Activated naive CD8-positive, alpha-beta T cell treated with anti-CD3 and anti-CD28 coated beads for 36 hours (primary cell): ENCODE measurements at places on chromosomes 6 and 20. TPM values are rescaled to one million over a fixed set of nuclear protein-coding genes. Genes with fewer than 3 reads are reported as not detected.
A peak's percentile ranks its signal among the peaks of the same experiment; 100 is the strongest.

DNA sequence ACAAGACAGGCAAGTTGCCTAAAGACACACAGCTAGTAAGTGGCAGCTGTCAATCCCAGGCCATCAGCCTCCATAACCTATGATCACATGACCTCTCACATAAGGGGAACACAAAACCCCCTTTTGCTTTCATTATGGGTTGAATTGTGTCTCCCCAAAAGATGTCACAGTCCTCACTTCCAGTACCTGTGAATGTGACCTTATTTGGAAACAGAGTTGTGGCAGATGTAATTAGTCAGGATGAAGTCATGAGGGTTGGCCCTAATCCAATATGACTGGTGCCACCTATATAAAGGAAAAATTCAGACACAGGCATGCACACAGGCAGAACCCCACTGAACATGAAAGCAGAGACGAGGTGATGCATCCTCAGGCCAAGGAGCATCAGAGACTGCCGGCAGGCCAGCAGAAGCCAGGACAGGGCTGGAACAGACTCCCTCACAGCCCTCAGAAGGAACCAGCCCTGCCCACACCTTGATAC, 33.6 kb downstream of the GFOD1 start:
- DNase-seq, result peak; percentile 64

DNA sequence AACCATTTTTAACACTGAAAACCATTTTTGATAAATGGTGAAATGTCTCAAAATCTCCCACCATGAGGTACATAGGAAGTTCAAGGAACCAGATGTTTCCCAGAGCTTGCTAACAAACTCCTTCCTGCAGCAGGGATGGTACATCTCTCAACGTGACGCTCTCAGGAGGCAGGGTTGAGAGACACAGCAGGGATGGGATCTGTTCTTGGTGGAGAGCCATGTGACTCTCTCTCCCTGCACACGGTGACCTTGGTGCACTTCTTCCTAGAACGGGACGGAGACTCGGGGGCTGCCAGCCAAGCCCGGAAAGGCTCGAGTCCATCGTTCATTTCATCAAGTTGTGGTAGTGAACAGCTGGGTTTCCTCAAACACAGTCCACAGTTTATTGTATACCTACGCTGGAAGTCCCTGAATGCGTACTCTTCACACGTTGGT, 94.2 kb downstream of the FAM50B start:
- no peak for DNase-seq

- DNase-seq, result no peak
Observed at GRCh38 chr6:21899708-21900107, 306.2 kb downstream of the SOX4 start.

DNA sequence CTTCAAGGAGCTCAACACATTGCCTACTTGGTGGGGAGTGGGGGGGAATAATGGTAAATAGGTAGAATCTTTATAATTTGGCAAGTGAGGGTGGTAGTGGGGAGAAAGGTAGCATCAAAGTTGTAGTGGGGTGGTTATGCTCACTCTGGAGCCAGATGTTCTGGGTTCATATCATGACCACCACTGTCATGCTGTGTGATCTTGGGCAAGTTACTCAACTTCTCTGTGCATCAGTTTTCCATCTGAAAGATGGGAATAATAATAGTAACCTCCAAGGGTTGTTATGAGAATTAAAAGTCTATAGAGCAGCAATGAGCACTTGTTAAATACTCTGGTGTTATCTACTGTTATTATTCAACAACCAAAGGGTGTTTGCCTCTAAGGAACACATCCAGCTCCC, 22.0 kb upstream of the PREX1 start:
- no peak for DNase-seq

- no peak for DNase-seq
Observed at GRCh38 chr6:133055441-133055966, 185.7 kb upstream of the EYA4 start.

DNA sequence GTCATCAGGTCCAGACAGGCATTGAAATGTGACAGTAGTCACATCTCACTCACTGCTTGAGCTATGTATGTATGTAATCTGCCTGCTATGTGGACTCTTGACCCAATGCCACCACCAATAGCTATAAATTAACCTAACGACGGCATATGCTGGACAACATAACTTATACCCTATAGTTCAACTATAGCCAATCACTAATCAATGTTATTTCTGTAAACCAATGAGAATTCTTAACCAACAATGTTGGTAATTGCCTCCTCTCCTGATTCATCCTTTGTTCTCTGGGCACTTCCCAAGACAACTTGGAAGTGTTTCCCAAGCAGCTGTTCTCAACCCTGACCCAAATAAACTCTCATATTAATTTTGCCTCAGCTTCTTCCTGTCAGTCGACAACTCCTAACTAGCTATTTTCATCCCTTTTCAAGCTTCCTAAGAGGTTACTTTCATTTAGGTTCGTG, 24.1 kb upstream of the SERPINB1 start:
- no peak for DNase-seq

DNA sequence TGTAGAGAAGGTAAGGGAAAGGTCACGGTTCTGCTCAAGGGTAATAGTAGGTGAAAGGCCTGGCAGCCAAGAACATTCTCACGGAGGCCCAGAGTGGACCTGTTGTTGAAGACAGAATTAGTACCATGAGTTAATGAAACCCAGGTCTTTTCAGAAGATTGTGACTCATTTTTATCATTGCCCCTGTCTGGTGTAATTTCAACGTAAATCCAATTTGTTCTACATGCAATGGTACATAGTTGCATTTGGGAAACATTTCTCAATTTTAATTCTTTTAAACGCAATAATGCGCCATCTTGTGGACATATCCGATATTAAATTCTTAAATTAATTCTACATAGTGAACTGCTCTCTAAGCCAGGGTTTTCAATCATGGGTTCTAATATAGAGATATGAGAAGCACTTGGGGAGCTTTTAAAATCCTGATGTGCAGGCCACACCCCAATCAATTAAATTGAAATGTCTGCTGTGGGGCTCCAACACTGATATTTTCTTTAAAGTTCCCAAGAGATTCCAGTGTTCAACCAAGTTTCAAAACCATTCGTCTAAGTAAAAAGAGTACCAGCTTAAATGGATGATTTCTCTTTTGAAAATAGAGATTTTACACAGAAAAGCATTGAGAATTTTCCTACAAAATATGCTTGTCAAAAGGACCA, 257.4 kb downstream of the PLCB1 start:
- no peak for DNase-seq

- peak; percentile 3 for DNase-seq
Observed at GRCh38 chr6:106609699-106610098, 19.6 kb downstream of the RTN4IP1 start.

DNA sequence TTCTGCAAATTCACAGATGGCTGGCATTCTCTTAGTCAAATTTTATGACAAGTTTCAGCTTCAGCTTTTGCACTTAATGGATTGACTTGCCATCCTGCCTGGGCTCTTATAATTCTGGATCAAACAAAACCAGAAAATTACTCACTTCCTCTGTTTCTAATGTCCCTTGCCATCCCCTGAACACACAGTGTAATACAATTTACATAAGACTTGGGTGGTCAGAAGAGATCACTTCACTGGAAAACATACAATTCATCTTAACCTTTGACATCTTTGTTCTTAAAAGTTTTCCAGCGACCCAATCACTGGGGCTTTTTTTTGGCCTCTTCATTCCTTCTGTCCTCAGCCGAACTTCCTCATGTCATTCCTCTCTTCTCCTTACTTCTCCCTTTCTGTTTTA, 199.0 kb downstream of the ARHGAP18 start:
- DNase-seq, result no peak

DNA sequence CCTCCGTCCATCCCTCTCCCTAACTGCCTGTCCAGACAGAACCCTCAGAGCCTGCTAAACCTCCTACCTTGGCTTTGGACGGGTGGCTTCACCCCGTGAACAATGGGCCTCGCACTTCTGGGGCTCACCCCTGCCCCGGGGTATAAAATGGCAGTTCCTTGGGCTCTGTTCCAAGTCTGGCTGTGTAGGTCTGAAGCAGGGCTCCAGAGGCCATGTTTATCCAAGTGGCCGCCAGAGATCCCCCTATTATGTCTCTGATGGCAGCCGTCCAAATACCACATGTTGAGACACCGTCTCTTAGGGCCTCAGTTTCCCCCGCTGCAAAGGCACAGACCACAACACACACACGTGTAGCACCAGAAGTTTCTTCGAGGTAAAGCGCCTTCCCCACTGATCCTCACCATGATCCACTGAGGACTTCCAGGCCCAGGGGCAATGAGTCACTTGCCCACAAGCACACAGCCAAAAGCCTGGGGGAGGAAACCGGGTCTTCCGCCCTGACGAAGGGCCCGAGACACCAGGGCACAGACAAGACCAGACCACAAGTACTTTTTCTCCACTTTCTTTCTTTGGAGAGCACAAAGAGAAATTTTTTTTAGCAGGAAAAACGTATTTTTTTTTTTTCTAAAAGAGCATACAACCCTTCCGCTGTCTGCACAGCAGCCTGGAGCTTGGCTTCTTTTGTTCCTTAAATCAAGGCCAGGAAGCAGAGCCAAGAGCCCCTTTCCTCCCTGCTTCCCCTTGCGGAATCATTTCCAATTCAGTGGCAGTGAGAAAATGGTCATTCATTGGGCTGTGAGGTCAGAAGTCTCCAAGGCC, 11.8 kb downstream of the CPNE5 start:
- DNase-seq, result peak; percentile 40

- no peak for DNase-seq
Observed at GRCh38 chr6:92541448-92542060, 877.8 kb downstream of the EPHA7 start.

DNA sequence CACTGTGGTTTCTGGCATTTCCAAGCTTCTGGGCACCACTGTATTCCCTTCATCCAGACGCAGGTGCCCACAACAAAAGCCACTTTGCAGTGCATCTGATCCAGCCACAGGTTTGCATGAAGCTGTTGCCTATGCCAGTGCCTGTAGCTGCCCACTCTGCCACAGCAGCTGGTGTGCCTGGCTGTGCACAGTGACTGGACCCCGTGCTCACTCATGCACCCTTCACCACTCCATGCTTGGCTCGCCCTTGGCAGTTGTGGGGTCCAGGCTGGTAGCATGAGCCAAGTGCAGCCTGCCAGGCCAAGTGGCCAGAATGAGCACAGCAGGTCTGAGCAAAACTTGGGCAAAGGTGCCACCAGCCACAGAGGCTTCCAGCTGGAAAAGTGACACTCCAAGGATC, 42.7 kb downstream of the SEL1L2 start:
- DNase-seq, result no peak

- DNase-seq, result peak; percentile 82
Observed at GRCh38 chr6:27838058-27838944, 73.9 kb downstream of the OR2B2 start.

GRCh38 chr6:149225946-149226345, 91.6 kb upstream of the TAB2 start:
- no peak for DNase-seq

- DNase-seq, result no peak
Observed at GRCh38 chr6:74768120-74768519, 437.7 kb downstream of the COL12A1 start.

GRCh38 chr6:108549741-108550140, 11.0 kb upstream of the FOXO3 start:
- DNase-seq, result no peak

DNA sequence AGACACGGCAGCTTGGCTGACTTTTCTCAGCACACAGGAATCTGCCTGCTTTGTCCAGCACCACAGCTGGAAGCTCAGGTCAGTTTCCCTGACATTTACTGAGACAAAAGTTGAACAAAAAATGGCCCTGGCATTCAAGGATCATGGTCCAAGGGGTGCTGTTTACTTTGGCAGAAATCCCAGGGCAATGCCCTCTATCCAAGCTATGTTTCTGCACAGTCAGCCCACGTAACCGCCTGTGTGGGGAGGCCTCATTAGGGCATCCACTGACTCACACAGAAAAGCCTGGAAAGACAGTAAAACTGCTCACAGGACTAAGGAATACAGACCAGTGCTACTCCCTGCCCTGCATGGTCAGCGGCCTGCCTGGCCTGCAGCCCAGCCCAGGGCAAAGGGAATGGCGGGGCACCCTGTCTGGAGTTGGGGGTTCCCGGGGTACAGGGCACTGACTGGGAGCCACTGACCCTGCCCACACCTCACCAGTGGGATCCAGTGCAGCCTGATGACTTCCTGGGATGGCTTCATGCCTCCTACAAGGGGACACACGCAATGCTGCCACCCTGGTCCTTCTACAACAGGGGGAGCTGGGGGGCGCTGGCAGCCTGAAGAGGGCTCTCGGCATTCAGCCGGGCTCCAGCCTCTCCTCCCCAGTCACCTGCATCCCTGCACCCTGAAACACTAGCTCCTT, 77.1 kb downstream of the NINL start:
- DNase-seq, result no peak

- DNase-seq, result no peak
Observed at GRCh38 chr20:38776363-38776762, 28.1 kb downstream of the ACTR5 start.

GRCh38 chr6:42148058-42148457, 5.6 kb upstream of the C6orf132 start:
- DNase-seq, result no peak

GRCh38 chr6:148611213-148611612, 135.6 kb upstream of the UST start:
- DNase-seq, result no peak

DNA sequence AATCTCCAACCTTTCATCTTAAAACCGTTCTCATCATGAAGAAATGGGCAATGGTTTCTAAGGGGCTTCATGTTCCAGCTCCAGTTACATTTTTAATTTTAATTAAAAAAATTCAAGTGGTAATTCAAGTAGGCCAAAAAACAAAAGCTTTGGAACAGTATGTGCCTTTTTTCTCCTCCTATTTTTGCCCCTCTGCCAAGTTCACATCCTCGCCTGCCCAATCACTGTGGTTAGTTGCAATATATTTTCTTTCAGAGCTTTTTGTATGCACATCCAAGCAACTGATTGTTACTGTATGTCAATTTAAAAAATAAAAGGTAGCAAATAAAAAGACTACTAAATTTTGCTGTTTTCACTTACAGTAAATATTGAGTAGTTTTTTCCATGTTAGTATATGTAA, 99.8 kb upstream of the B3GAT2 start:
- DNase-seq, result no peak

EFCAB8 gene
- total RNA-seq, result 0.27 TPM

SPATA2 gene
- total RNA-seq, result 11.2 TPM

ZNF334 gene
- total RNA-seq, result 5.8 TPM

GPX5 gene
- total RNA-seq, result not detected

MACROD2 gene
- 0.14 TPM for total RNA-seq

FOXS1 gene
- not detected for total RNA-seq

RBM24 gene
- not detected for total RNA-seq

TOX2 gene
- 0.52 TPM for total RNA-seq

ALDH8A1 gene
- 1.8 TPM for total RNA-seq

DCBLD1 gene
- total RNA-seq, result 1.9 TPM

PGC gene
- total RNA-seq, result not detected

CCN5 gene
- total RNA-seq, result not detected
